ENCODE measurements at places on chromosomes 3 and 15. TPM values are rescaled to one million over a fixed set of nuclear protein-coding genes. Genes with fewer than 3 reads are reported as not detected.

DNA sequence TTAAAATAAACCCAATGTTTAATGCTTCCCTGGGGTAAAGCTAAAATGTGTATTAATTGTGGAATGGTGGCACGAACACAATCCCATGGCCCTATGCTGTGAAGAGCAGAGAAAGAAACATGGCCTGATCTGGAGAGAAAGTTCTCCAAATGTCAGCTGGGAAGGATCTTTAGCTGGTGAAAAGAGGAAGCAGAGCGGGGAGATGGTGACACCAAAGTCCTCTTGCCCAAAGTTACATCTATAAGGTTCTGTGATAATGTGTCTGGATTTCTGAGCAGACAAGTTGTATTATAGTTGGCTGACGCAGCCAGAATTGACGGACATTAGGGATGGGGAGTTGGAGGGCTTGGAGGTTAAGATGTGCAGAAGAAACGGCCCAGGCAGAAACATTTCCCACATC is 196.2 kb downstream of the CHST2 start:
- no peaks in the 10 kb centered on the region for H3K4me1 ChIP-seq
- no peak overlapping the region for H3K27ac ChIP-seq
- no peaks in the 10 kb centered on the region for H3K36me3 ChIP-seq
- no peak for DNase-seq
- no peaks in the 10 kb centered on the region for H3K27me3 ChIP-seq

DNA sequence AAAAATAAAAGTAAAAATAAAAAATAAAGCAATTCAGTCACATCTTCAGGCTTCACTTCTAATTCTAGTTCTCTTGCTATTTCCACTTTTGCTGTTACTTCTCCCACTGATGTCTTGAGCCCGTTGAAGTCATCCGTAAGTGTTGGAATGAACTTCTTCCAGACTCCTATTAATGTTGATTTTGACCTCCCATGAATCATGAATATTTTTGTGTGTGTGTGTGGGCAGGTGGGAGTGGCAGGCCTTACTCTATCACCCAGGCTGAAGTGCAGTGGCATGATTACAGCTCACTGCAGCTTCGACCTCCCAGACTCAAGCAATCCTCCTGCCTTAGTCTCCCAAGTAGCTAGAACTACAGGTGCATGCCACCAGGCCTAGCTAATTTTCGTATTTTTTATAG is 10.7 kb downstream of the USP4 start:
- peaks cover 64% of the 10 kb centered on the region for H3K36me3 ChIP-seq
- H3K4me1 ChIP-seq, result peaks cover 9% of the 10 kb centered on the region
- DNase-seq, result no peak
- H3K27me3 ChIP-seq, result no peaks in the 10 kb centered on the region
- H3K4me3 ChIP-seq, result no peak overlapping the region

The FSD2 gene
- total RNA-seq, result not detected

The ZNF80 gene
- total RNA-seq, result 0.21 TPM

The TEX264 gene
- 45.6 TPM for total RNA-seq
